ENCODE measurements at places on chromosomes 16 and 17.

GRCh38 chr16:81684242-81684837 is 94.8 kb upstream of the PLCG2 start:
- DNase-seq: no peak

GRCh38 chr16:49195237-49195548 is 86.4 kb downstream of the CBLN1 start:
- no peak for DNase-seq

GRCh38 chr16:65757064-65757463 is 609.4 kb upstream of the CDH5 start:
- DNase-seq: peak; percentile 38

GRCh38 chr16:59252317-59252716 is 518.2 kb upstream of the GOT2 start:
- DNase-seq: no peak

DNA sequence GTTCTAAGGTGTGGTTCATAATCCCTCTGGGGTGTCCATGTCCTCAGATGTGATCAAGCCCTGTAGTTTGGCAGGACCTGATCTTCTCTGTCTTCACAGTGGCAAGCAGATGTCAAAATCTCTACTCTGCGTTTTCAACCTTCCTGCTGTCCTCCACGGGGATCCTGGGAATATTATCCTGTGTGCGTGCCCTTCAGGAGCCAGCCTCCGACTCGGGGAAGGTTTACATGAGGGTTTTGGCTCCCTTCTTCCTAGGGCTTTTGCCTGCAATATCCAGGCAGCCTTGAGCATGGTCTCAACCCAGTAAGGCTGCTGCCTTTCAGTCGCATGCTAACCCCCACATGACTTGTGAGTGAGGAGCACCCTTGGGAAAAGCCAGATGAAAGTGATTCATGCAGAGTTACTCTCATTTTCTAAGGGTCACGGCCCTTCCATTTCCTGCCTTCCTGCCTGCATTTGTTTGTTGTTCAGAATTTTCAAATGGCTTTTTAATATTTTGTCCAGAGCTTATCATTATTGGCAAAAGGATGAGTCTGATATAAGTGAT is 202.2 kb upstream of the CHMP6 start:
- no peak for DNase-seq

DNA sequence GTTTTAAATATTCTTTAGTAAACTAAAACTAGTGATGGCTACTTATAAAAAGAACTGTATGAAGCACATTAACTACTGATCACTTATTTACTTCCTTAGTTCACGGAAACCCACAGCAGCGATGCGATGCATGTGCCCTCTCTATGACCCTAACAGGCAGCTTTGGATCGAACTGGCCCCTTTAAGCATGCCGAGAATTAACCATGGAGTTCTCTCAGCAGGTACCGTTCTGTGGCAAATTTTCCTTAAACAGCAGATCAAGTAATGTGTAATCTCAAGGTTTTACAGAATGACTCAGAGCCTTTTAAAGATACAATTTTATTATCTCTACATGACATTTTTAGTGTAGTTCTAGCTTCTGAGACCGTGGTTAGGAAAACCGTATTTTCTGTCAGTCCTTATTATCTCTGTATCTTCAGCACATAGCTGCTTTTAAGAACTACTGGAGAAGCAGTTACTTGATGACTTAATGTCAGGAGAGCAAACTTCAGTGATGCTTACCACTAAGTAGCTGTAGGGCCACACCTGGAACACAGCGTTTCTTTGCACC is 43.0 kb downstream of the GAN start:
- DNase-seq: no peak

DNA sequence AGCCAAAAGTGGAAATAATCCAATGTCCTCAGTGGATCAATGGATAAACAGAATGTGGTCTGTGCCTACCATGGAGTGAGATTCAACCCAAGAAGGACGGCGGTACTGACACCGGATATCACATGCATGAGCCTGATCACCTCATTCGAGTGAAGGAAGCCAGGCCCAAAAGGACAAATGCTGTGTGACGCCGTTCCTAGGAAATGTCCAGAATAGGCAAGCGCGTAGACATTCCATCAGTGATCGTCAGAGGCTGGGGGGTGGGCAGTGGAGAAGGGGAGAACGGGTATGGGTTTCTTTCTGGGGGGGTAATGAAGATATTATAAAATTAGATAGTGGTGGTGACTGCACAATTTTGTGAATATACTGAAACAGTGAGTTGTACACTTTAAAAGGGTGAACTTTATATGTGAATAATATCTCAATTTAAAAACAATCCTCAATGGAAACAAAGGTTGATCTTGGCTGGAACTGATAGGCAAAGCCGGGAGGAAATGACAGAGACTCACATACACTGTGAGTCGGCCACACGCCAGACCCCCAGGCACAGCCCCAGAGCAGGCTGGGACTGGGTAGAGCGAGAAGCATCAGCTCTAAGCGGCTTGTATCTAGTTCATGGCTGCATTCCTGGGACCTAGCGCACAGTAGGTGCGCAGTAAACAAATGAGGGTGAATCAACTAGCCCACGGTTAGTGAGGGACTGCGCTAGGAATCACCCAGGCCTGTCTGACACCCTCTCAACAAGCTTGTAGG is 3.5 kb downstream of the DBNDD1 start:
- DNase-seq: no peak

DNA sequence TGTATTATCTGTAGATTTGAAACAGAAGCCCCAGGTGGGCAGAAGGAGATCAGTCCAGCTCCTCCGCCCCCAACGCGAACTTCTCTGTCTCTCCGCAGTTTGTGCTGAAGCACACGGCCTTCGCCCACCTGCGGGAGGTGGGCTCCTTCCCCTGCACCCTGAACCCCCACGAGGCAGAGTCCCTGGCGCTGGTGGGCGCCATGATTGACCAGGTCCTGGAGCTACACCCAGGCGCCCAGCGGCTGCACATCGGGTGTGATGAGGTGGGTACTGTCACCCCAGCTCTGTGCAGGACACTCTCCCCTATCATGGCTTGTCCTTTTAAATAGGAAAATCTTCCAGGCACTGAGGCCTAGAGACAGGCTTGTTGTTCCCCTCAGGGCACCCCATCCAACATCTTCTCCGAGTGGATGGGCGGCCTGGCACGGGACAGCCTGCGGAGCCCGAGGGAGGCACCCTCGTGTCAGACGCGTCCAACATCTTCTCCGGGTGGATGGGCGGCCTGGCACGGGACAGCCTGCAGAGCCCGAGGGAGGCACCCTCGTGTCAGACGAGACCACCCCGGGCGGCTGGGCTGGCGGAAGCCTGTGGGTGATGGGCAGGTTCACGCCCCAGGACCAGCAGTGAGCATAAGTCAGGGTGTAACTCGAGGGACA is 15.3 kb upstream of the OGFOD3 start:
- no peak for DNase-seq

DNA sequence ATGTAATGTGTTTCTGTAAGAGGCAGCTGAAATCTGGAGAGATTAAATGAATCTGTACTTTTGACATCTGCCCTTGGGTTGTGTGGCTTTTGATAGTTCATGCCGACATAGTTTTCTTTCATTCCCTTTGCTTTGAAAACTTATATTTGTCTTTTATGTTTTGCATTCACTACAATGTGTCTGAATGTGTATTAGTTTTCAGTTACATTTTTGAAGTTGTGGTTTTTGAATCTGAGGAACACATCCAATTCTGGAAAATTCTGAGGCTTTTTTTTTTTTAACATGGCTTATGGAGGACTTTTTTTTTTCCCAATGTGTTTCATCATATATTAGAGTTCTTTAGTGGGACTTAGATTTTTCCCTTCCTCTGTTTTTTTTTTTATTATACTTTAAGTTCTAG is 683.7 kb upstream of the SOX9 start:
- no peak for DNase-seq

DNA sequence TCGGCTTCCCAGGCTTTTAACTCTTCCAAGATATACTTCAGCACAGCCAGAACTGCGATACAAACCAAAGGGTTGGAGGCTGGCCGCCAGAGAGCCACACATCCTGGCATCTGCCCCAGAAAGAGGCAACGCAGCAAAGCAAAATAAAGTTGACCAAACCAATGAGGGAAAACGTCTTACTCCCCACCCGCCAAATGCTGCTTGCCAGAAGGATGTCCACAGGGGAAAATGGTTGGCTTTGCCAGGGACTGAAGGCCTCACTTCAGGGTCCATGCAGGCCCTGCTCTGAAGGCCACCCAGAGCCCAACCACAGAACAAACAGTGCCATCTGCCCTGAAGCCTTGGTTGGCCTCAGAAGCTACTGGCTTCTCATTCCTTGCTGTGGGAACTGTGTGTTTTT is 15.0 kb downstream of the CACNG1 start:
- DNase-seq: peak; percentile 52

DNA sequence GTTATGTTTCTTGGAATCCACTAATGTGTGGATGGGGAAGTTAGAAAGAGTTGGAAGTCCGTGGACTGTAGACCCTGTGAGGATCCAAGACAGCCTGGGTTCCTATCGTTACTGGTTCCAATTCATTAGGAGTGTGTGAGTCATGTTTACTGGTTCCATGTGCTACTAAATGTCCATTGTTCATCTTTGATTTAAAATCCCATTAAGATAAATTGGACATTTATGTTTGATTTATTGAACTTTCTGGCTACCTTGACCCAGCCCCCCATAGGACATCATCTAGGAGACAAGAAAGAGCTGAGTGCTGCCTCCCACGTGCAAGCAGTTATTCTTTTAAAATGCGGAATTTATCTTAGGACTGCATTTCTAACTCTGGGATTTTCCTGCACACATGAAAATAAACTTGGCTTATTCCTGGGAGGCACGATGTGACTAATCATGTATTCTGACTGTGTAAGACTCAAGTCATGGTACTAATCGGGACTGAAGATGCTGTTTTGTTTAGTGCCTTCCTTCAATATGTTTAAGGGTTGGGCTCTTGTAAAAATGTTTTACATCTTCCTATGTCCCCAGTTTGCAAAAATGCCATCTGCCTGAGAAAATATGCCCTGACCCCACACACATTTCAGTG is 53.4 kb downstream of the RGS9 start:
- DNase-seq: no peak

GRCh38 chr17:37358098-37358829 is 17.5 kb upstream of the C17orf78 start:
- peak; percentile 78 for DNase-seq

GRCh38 chr17:28324267-28324745 is 5.3 kb downstream of the TMEM97 start:
- no peak for DNase-seq
